Activated naive CD8-positive, alpha-beta T cell treated with anti-CD3 and anti-CD28 coated beads, Interleukin-2, amount 50 U/mL, for 24 hours (primary cell): ENCODE measurements at places on chromosomes 12 and 14.

- DNase-seq: no peak
Measured at GRCh38 chr12:7078163-7078562, 14.1 kb downstream of the C1R start.

DNA sequence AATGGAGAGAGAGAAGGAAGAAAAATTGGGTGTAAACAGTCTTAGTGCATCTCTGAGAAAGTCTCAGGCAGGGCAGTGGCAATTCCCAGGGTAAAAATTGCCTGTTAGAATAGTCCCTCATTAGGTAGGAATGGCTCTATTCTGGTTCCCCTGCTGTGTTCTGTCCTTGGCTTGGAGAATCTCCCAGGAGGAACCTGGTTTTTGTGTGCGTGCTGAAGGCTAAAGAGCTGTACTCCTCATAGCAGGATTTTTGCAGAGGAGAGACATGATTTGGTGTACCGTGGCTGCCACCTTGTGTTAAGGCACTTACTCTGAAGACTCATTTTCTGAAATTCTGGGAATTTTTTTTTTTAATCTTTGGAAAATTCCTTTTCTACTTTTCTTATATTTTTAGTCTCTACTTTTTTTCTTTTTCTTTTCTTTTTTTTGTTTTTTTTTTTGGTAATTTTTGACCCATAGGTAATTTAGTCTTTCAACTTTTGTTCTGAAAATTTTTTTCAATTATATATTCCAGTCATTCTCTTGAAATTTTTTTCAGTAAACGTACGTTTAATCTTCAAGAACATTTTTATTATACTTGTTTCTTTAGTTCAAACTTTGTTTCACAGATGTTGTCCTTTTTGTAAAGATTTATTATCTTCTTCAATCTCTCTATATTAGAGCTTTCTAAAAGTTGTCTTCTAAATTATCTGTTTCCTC lies 63.8 kb downstream of the FBXO33 start:
- DNase-seq: peak; percentile 18

GRCh38 chr12:70553391-70553859 lies 83.8 kb downstream of the PTPRB start:
- DNase-seq: no peak

DNA sequence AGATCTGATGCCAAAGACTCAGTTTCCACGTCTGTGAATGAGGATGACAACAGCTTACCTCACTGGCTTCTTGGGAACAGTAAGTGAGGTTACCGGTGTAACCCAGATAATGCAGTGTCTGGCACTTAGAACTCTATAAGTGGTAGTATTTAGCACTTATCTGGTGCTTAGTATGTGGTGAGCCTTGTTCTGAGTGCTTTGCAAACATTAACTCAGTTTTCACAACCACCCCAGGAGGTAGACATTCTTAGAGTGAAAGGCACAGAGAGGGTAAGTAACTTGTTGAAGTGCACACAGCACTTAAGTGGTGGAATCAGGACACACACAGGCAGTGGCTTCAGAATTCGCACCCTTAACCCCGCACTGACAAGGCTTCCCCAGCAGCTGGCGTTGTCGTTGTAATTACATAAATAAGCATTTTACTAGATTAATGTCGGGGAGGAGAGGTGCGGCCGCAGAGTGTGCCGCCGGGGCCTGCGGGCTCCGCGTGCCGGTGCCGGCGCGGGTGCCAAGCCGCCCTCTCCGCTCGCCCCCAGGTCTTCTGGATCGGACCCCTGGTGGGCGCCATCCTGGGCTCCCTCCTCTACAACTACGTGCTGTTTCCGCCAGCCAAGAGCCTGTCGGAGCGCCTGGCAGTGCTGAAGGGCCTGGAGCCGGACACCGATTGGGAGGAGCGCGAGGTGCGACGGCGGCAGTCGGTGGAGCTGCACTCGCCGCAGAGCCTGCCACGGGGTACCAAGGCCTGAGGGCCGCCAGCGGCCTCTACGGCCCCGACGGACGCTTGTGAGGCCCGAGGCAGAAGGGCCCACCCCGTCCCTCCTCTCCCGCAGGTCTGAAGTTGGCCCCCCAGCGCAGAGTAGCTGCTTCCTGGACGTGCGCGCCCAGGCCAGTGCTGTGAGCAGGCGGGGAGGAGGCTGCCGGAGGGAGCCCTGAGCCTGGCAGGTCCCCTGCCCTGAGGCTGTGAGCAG lies 4.6 kb downstream of the AQP2 start:
- DNase-seq: no peak

GRCh38 chr14:33956640-33957039 lies 5.8 kb upstream of the EGLN3 start:
- DNase-seq: no peak

DNA sequence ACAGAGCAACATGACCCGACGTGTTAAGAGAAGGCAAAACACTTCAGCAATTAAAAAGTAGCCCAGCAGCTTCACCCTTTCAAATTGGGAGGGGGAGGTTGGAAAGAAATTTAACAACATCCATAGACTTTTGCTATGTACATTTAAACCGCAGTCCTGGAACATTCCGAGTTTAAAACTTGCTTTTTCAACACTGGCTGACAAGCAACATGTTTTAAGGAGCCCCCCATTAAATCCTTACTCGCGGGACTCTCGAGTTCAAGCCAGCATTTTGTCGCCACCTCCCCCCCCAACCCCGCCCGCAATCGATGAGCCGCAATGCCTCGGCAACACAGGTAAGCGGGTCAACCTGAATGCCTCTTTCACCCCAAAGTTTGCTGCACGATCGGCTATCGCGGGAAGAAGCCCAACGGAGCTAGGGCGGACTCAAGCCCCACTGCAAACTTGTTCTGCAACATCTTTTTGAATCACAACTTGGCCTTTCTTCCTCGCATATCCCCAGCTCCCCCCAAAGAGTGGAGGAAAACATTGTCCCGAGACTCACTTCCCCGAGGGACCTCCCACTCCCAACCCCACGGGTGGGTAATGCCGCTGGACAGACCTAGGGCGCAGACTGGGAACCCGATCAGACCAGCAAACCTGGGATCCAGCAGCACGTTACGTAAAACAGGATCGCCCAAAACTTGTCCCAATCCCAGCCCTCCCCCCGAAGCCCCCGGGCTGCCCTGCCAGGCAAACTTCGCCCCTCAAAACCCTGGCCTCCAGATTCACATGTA lies 777 bp downstream of the ZFP36L1 start:
- no peak for DNase-seq

- DNase-seq: no peak
Measured at GRCh38 chr12:131152587-131152986, 198.9 kb downstream of the ADGRD1 start.

DNA sequence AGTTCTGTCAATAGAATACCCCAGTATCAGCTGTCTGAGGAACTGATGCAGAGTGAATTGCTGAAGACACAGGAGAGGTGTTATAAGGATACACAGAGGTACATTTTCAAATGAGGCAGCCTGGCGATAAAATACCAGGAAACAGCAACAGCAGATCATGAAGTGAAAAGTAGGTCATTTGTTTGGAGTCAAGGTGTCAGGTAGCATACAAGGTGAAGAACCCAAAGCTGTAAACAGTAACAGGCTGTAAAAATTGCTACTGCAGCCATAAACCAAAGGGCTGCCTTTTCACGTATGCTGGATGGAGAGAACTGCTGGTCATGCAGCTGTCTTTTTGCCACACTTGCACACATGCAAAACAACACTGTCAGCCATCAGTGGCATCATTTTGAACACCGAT lies 9.3 kb upstream of the TWF1 start:
- no peak for DNase-seq

- no peak for DNase-seq
Measured at GRCh38 chr12:26318661-26319068, 123.3 kb downstream of the SSPN start.

DNA sequence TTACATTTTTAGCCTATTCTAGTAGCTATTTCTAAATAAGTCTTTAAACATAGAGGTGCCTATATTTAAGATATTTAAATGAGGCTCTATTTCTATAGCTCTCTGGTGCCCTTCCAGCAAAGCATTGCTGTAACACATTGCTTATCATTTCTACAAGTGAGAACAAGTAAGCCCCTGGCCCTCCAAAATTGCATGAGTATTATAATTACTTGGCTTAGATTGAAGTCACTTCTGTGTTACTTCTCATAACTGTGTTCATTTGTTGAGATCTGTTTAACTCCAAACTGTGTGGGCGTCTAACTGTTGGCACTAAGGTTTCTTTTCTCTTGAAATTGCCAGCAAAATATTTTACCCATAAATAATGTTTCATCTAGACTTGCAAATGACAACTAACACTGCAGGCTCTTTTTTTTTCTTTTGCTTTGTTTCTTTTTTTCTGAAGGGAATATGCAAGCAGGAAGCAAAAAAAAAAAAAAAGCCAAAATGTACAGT lies 66.5 kb downstream of the DAD1 start:
- no peak for DNase-seq

DNA sequence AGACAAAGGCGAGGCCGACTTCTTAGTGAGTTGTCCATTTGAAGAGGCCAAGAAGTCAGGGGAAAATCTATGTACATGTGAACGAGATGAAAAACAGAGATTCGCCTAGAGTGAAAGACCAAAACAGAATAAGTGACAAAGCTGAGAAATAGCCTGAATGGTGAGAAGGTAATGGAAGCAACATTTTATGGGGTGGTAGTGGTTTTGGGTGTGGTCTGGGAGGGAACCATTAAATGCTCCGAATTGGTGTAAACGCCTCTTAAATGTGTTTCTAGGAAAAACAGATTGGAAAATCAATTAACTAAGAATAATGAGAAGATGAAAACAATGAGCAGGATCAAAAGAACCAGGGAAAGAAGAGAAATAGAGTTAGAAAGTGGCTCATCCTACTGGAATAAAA lies 83.8 kb upstream of the MANSC4 start:
- no peak for DNase-seq

- no peak for DNase-seq
Measured at GRCh38 chr14:36177489-36177888, 967 bp upstream of the PTCSC3 start.

- no peak for DNase-seq
Measured at GRCh38 chr14:80584744-80585505, 356.6 kb downstream of the CEP128 start.

DNA sequence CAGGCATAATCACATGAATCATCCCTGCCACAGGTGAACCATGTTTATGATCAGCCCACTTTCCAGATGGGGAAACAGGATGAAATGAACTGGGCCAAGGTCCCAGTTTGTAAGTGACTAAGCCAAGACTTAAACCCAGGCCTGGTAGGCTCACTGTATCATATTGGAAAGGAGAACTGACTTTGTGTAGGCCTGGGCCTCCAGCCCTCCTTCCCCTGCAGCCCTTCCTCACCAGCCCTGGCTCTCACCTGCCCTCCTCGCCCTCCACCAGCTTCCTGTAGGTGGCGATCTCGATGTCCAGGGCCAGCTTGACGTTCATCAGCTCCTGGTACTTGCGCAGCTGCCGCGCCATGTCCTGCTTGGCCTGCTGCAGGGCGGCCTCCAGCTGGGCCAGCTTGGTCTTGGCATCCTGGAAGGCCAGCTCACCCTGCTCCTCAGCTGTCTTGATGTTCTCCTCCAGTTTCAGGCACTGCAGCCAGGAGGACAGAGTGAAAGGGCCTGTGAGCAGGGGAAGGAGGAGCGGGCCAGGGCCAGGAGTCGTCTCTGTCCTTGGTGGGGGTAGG lies 19.8 kb downstream of the KRT80 start:
- peak; percentile 35 for DNase-seq

- no peak for DNase-seq
Measured at GRCh38 chr14:77849711-77850110, 49.8 kb downstream of the ADCK1 start.

- DNase-seq: no peak
Measured at GRCh38 chr12:121364683-121365121, 12.5 kb upstream of the ANAPC5 start.

DNA sequence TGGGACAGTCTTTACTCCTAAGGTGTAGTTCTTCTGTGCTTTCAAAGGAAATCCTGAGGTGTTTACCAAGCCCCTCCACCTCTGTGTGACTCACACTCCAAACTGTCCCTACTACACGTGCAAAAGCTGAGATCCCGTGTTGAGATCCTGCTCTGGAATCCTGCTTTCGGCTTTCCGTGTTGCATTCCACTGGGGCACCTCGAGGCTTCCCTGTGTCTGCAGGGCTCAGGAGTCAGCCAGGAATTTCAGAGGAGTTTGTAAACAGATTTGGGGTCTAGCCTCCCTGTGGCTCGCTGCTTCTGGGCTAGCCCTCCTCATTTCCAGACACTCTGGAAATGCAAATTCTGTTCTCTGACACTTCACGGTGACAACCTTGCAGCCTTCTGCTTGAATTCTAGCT lies 48.4 kb downstream of the CACNA2D4 start:
- no peak for DNase-seq

DNA sequence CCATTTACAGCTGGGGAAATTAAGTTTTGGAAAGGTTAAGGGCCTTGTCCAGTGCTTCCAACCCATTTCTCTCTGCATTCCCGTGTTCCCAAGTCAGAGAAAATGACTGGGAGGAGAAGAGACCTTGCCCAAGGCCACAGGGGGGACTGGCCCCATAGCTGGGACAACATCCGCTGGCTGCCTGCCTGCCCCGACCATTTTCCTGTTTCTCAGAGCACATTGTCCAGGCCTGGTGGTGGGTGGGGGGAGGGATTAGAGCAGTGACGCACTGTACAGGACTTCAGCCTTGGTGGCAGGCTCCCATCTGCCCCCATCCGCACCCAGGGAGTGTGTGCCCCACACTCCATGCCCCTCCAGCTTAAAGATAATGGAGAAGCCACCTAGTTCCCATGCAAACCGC lies 27.7 kb downstream of the DIO3 start:
- no peak for DNase-seq

GRCh38 chr12:117010693-117011451 lies 88.3 kb downstream of the TESC start:
- DNase-seq: no peak

GRCh38 chr12:45907955-45908354 lies 82.4 kb downstream of the SCAF11 start:
- no peak for DNase-seq

GRCh38 chr12:116066381-116067230 lies 210.9 kb downstream of the MED13L start:
- DNase-seq: peak; percentile 58

- DNase-seq: no peak
Measured at GRCh38 chr14:101073598-101073965, 170.1 kb upstream of the RTL1 start.
